Activated T-helper 17 cell treated with anti-CD3 and anti-CD28 coated beads, Interleukin-2, amount 50 U/mL, for 72 hours (primary cell): ENCODE measurements at places on chromosomes 7 and 10. TPM values are rescaled to one million over a fixed set of nuclear protein-coding genes. Genes with fewer than 3 reads are reported as not detected.
A peak's percentile ranks its signal among the peaks of the same experiment; 100 is the strongest.

Gene PIP
- not detected for total RNA-seq

GRCh38 chr7:36311539-36311938 lies 78.1 kb upstream of the ANLN start:
- H3K4me1 ChIP-seq, result no peaks in the 10 kb centered on the region
- no peaks in the 10 kb centered on the region for H3K36me3 ChIP-seq
- H3K27me3 ChIP-seq, result no peaks in the 10 kb centered on the region
- ATAC-seq, result no peak
- no peak overlapping the region for H3K4me3 ChIP-seq

DNA sequence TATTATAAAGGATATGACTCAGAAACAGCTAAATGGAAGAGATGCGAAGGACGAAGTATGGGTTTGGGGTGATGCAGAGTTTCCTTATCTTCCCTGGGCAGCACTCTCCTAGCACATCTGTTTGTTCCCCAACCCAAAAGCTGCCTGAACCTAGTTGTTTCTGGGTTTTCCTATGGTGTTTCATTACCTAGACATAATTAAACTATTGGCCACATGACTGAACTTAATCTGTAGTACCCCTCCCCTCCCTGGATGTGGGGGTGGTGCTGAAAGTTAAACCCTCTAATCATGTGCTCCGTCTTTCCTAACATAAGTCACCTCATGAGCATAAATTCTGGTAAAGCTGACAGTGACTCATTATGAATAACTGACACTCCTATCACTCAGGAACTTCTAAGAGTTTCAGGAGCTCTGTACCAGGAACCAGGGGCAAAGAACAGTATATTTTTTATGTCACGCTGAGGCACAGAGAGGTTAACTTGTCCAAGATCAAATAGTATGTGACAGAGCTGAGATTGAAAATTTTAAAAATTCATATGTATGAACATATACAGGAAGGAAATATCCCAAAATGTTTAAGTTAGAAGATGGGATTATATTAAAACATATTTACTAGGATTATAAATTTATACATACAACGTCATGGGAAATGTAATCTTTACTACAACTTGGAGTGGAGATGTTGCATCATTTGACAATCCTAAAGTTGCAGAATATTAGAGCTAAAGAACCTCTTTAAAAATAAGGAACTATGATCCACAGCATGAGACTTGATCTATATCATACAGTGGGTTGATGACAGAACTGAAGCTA lies 4.8 kb downstream of the STRIP2 start:
- peaks cover 31% of the 10 kb centered on the region for H3K4me1 ChIP-seq
- peak overlapping the region; percentile 90 for H3K27ac ChIP-seq
- peaks cover 5% of the 10 kb centered on the region for H3K27me3 ChIP-seq
- peak overlapping the region; percentile 69 for H3K4me3 ChIP-seq
- peak; percentile 82 for ATAC-seq
- H3K36me3 ChIP-seq, result peaks cover 57% of the 10 kb centered on the region

DNA sequence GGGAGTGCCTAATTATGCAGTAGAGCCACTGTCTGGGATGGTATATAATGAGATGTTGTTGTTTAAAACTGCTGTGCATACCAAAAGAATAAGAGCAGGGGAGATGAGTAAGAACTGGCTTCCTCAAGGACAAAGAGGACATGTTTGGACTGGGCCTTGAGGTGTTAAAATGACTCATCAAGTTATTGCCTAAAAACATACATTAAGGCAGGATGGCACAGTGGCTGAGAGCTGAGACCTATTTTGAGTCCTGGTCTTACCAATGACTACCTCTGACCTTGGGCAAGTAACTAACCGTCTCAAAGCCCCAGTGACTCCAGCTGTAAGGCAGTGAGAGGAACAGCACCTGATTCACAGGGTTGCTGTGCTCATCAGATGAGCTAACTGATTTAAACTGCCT lies 71.1 kb downstream of the CFAP58 start:
- no peaks in the 10 kb centered on the region for H3K27me3 ChIP-seq
- no peaks in the 10 kb centered on the region for H3K4me1 ChIP-seq
- ATAC-seq, result peak; percentile 84

- no peak for ATAC-seq
- no peak overlapping the region for H3K4me3 ChIP-seq
- H3K27me3 ChIP-seq, result no peaks in the 10 kb centered on the region
Observed at GRCh38 chr7:41085244-41085643, 617.6 kb downstream of the INHBA start.

GRCh38 chr10:78996792-78997129 lies 72.0 kb upstream of the ZMIZ1 start:
- no peaks in the 10 kb centered on the region for H3K4me1 ChIP-seq
- no peaks in the 10 kb centered on the region for H3K27me3 ChIP-seq
- no peak overlapping the region for H3K4me3 ChIP-seq
- no peak for ATAC-seq
